Esophagus squamous epithelium (tissue), 5 donors: ENCODE measurements at places on chromosomes 5 and 9.

GRCh38 chr9:133509179-133510083 is 15.3 kb downstream of the MYMK start:
- no peak for DNase-seq

GRCh38 chr9:95754533-95755420 is 120.7 kb upstream of the ERCC6L2 start:
- DNase-seq, result no peak

- DNase-seq, result no peak
Measured at GRCh38 chr9:93595861-93596365, 19.5 kb downstream of the PHF2 start.

DNA sequence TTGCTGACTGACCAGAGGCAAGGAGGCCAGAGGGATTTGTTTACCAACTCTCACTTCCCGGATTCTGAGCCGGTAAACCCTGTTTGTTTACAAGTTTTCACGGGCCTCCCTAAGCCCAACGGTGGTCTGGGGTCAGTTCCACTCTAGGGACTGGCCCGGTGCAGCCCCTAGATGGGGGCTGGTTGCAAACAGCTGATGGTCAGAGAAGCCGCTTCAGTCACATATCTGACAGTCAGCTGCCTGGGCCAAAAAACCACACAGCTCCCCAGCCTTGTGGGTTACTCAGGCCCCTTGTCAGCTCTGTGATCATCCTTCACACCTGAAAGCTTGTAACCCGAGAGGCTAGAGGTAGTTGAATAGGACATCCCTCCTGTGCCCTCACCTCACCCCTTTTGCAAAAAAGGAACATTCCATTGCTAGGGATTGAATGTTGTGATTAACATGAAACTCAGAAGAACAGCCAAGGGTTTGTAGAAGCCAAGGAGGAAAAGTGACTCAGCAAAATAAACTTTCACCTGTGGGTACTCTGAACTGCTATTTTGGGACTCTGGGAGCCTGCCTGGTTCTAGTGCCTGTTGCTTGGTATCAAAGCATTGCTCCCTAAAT is 40.4 kb downstream of the SAR1B start:
- DNase-seq, result no peak
